CD14-positive monocyte (primary cell): ENCODE measurements at places on chromosomes 13 and 19. TPM values are rescaled to one million over a fixed set of nuclear protein-coding genes. Genes with fewer than 3 reads are reported as not detected.

The NANOS2 gene
- polyA plus RNA-seq: not detected

The RASA3 gene
- polyA plus RNA-seq: 16.6 TPM

The IGFLR1 gene
- 119 TPM for polyA plus RNA-seq

The HOMER3 gene
- 49.4 TPM for polyA plus RNA-seq

DNA sequence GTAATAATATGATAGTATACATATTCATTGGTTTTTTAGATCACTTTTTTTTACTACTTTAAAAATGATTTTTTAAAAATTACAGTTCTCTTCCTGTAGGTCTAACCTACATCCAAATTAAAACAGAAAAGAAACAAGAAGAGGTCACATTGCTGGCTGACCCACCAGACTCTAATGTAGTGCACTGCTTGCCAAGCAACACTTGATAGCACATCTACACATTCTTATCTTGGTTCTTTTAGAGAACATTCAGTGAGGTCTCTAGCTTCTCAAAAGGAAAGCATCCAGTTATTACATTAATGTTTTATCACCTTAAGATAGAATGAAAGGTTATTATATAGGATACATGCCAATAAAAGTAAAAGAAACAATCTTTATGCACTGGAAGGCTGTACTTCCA is 35.6 kb downstream of the NDFIP2 start:
- DNase-seq: no peak
- no peak overlapping the region for H3K27ac ChIP-seq
- H3K4me1 ChIP-seq: no peaks in the 10 kb centered on the region
- no peaks in the 10 kb centered on the region for H3K36me3 ChIP-seq

DNA sequence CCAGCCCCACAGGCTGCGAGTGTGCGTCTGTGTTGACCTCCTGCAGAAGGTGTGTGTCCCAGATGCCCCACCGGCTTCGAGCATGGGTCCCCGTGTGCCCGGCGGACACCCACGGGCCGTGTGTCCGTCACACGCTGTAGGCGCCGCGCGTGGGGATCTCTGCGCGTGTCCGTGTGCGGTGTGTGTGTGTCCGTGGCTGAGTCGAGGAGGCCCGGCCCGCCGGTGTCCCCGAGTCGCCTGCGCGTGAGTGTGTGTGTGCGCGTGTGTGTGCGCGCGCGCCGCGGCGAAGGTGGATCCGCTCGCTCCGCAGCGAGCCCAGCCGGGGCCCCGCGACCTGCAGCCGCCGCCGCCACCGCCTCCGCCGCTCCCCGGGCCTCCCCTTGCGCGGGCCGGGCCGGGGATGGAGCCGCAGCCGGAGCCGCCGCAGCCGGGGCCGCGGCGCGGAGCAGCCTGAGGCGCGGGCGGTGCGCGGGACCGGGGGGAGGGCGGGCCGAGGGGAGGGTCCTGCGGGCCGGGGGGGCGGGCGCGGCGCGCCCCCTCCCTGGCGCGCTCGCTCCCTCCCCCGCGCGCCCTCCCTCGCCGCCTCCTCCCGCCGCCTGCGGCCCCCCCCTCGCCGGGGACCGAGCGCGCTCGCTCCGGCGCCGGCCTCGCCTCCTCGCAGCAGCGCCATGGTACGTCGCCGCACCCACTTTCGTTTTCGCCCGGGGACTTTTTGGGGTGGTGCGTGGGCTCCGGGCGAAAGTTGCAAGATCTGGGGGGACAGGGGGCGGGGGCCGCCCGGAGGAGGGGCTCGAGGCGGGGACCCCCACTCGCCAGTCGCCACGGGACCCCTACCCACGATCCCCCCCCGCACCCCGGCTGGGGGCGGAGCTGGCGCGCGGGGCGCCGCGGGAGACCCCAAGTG is 7.1 kb upstream of the NFIC start:
- H3K27ac ChIP-seq: peak overlapping the region; percentile 82
- DNase-seq: peak; percentile 14
- H3K4me3 ChIP-seq: peak overlapping the region; percentile 85
- H3K4me1 ChIP-seq: peaks cover 36% of the 10 kb centered on the region
- H3K36me3 ChIP-seq: no peaks in the 10 kb centered on the region

DNA sequence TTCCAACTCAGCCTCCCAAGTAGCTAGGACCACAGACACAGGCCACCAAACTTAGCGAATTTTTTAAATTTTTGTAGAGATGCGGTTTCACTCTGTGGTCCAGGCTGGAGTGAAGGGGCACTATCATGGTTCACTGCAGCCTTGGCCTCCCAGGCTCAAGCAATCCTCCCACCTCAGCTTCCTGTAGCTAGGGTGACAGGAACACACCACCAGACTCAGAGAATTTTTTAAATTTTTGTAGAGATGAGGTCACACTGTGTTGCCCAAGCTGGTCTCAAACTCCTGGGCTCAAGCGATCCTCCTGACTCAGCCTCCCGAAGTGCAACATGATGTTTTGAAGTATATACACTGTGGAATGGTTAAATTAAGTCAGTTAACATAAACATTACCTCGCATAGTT is 263.6 kb downstream of the OXGR1 start:
- no peak overlapping the region for H3K27ac ChIP-seq
- no peak for DNase-seq
- no peak overlapping the region for H3K4me3 ChIP-seq
- no peaks in the 10 kb centered on the region for H3K4me1 ChIP-seq

DNA sequence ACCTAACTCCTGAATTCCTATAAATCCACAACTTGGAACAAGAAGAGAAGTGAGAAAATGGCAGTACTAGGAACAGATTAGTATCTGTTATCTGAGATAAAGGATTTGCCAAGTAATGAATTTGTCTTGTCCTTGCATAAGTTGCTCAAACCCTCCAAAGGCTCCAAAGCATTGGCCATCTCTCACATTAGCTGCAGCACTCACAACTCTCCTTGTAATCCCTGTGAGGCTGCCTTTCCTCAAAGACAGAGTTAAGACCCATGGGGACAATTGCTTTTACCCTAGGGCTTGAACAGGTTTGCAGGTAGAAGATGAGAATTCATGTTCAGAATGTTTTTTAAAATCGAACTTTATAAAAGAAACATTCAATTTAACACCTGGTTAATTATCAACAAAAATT is 1702.2 kb downstream of the EFNB2 start:
- DNase-seq: no peak
- H3K27me3 ChIP-seq: no peaks in the 10 kb centered on the region
- H3K4me3 ChIP-seq: no peak overlapping the region

DNA sequence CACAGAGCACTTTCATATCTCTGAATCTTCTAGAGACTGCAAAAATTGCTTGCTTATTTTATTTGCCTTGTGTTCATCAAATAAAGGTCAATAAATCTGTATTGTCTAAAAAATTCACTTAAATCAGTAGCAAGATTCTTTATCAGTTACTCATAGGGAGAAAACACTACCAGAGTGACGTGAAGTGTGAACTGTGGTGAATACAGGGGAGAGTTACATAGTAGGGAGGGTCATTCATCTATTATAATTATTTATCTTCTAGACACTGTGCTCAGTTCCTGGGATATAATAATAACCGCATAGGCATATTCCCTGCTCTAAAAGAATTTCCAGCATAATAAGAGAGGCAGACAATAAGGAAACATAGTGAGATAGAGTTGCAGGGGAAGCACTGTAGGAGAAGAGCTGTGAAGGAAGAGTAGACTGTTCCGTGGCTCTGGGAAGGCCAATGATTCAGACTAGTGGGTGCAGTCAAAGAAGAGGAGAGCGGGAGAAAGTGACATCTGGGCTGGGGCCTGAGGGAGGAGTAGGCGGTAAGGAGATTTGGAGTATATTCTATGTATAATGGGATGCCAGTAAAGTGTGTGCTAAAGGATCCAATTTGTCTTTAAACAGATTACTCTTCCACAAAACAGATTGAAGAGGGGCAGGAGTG is 84.0 kb upstream of the TDRD3 start:
- no peak for DNase-seq
- no peak overlapping the region for H3K4me3 ChIP-seq
- H3K4me1 ChIP-seq: no peaks in the 10 kb centered on the region
- no peaks in the 10 kb centered on the region for H3K27me3 ChIP-seq
- no peaks in the 10 kb centered on the region for H3K36me3 ChIP-seq

DNA sequence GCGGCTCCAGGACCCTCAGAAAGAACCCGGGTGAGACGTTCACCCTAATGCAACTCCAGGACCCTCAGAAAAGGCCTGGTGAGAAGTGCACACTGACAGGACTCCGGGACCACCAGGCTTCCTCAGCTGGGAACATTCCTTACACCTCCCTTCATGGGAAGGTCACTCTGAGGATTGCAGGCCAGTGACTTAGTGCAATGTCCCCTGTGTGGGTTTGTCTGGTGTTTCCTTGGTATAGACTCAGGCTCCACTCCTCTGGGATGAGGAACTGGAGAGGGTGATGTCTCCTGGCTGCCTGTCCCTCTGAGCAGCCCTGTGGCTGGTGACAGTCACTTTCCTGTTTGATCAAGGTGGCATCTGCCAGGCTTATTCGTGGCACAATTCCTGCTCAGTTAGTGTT is 49.7 kb downstream of the TEX29 start:
- no peaks in the 10 kb centered on the region for H3K4me1 ChIP-seq
- no peak for DNase-seq
- H3K27me3 ChIP-seq: no peaks in the 10 kb centered on the region
- H3K36me3 ChIP-seq: no peaks in the 10 kb centered on the region

DNA sequence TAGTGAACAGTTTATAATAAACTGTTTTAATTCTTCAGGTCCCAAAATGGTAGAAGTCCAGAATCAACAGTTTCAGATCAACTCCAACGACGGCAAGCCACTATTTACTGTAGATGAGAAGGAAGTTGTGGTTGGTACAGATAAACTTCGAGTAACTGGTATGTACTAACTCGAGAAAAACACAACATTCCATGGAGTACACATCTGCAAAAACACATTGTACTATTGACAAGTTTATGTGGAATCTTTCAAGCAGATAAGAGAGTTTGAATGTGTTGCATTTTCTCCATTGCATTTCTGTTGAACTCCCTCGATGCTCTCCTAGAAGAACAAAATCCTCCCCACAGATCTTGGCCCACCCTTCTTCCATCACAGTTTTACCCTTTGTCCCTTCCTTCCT is 98.5 kb downstream of the SGCG start:
- DNase-seq: no peak
- H3K36me3 ChIP-seq: no peaks in the 10 kb centered on the region
- no peaks in the 10 kb centered on the region for H3K27me3 ChIP-seq
- H3K4me3 ChIP-seq: no peak overlapping the region

- peak overlapping the region; percentile 45 for H3K27ac ChIP-seq
- peaks cover 13% of the 10 kb centered on the region for H3K4me1 ChIP-seq
- peaks cover 5% of the 10 kb centered on the region for H3K36me3 ChIP-seq
- DNase-seq: peak; percentile 89
- H3K27me3 ChIP-seq: no peaks in the 10 kb centered on the region
Measured at GRCh38 chr19:50050406-50051227, 24.8 kb downstream of the ZNF473 start.

- H3K4me1 ChIP-seq: no peaks in the 10 kb centered on the region
- no peaks in the 10 kb centered on the region for H3K27me3 ChIP-seq
- DNase-seq: no peak
- no peak overlapping the region for H3K27ac ChIP-seq
Measured at GRCh38 chr13:45899406-45899805, 47.9 kb upstream of the SIAH3 start.

DNA sequence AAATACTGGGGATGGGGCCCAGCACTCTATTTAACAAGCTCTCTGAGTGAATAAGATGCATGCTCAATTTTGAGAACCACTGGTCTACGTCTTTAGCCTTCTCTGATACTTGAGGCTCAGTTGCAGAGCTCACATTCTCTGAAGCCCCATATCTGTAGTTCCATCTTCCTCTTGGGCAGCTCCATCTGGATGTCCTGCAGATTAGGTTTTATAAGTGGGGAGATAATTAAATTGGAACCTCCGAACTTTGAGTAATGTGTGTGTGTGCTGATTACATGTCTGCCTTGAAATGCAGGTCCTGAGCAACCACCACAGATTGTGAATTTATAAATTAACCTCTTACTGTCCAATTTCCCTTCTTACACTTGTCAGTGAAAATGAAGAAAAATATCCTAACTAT is 7.2 kb upstream of the RASL11A start:
- peaks cover 7% of the 10 kb centered on the region for H3K36me3 ChIP-seq
- H3K27me3 ChIP-seq: no peaks in the 10 kb centered on the region
- peaks cover 55% of the 10 kb centered on the region for H3K4me1 ChIP-seq
- no peak overlapping the region for H3K27ac ChIP-seq
- DNase-seq: no peak

DNA sequence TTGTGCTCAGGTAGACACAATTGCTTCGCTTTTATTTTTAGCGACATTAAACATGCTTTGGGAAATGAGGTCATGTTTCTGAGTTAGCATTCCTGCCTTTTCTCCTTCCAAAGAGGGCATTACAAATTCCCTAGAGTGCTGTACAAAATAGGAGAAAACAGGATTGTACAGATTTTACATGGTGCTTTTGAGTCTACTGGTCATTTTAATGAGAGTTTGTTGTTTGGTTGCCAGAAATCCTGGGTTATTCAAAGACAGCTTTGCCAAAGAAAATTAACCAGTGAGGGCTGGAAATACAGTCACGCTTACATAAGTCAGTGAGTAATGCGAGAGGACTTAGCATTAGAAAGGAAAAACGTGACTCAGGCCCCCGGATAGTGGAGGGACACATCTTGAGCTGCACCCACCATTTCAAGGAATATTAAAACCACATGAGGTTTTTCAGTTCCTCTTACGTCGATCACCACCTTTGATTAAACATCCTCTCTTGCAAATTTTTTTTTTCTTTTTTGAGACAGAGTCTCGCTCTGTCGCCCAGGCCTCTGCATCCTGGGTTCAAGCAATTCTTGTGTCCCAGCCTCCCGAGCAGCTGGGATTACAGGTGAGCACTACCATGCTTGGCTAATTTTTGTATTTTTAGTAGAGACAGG is 55.4 kb downstream of the SACS start:
- no peaks in the 10 kb centered on the region for H3K27me3 ChIP-seq
- H3K4me3 ChIP-seq: no peak overlapping the region
- H3K27ac ChIP-seq: no peak overlapping the region
- H3K4me1 ChIP-seq: peaks cover 39% of the 10 kb centered on the region
- H3K36me3 ChIP-seq: no peaks in the 10 kb centered on the region
- peak; percentile 87 for DNase-seq

DNA sequence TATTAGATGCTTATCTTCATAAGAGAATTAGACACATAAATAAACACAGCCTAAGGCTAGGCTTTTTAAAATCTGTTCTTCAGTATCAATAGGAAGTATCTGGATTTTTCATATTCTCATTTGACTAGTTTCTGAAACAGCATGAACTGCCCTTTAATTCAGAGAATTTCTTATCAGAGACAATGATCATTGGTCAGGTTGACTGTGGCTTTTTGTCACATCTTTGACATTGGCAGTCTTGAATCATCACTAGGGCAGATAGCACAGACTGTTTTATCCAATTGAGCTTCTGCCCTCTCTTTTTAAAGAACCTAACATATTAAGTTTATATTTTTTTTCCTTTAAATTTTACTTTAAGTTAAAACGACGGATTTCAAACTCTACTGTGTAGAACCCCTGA is 59.6 kb downstream of the DPY19L3 start:
- no peak for DNase-seq
- H3K27me3 ChIP-seq: no peaks in the 10 kb centered on the region
- H3K4me3 ChIP-seq: no peak overlapping the region
- no peak overlapping the region for H3K27ac ChIP-seq

GRCh38 chr19:49553451-49554271 is 25.9 kb downstream of the RCN3 start:
- peaks cover 24% of the 10 kb centered on the region for H3K4me1 ChIP-seq
- H3K27me3 ChIP-seq: no peaks in the 10 kb centered on the region
- no peak for DNase-seq
- H3K4me3 ChIP-seq: no peak overlapping the region
- H3K36me3 ChIP-seq: peaks cover 32% of the 10 kb centered on the region
- no peak overlapping the region for H3K27ac ChIP-seq
